ENCODE measurements at places on chromosomes 3 and 15.

DNA sequence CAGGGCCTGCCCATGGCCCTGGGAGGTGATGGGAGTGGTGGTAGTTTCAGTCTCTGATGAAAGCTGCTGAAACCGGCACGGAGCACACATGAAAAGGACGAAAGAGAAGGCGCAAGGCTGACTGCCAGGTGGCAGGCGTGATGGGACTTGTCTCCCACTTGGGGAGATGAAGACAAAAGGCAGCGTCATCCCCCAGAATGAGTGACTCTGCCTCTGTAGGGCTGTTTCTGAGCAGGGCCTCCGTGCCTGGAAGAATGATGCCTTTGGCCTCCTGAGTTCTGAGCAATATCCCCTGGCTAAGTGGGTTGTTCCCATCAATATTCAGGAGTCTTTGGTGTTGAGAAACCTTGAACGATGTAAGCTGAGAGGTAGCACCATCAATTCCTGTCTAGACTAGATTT lies 237.8 kb downstream of the OPA1 start:
- peak; percentile 86 for DNase-seq

GRCh38 chr15:61890106-61890505 lies 170.1 kb downstream of the VPS13C start:
- DNase-seq = no peak

DNA sequence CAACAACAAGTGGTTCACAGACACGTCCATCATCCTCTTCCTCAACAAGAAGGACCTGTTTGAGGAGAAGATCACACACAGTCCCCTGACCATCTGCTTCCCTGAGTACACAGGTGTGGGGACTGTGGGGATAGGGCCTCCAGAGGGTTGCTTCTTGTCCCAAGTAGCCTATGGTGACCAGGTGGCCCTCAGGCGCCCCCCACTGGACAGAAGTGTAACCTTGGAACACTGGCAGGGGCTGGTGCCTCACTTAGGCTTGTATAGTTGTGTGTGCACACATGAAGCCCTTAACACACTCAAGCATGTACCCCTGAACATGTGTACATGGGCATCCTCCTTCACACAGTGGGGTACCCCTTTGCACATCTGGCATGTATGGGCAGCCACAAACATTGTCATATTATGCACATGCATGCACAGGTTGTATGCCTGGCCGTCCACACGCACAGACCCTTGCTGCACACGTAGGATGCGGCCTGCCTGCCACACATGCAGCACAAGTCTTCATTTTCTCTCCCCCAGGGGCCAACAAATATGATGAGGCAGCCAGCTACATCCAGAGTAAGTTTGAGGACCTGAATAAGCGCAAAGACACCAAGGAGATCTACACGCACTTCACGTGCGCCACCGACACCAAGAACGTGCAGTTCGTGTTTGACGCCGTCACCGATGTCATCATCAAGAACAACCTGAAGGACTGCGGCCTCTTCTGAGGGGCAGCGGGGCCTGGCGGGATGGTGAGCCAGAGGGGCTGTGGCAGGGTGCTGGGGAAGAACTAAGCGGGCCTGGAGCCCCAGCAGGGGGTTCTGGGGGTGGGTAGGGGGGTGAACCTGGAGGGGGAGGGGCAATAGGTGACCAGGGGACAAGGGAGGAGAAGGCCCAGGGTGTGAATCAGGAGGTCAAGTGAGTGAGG lies 11.7 kb upstream of the SEMA3B start:
- DNase-seq = no peak

- no peak for DNase-seq
Observed at GRCh38 chr3:196997311-196997710, 28.7 kb upstream of the PIGZ start.

- no peak for DNase-seq
Observed at GRCh38 chr3:174524203-174524602, 334.9 kb upstream of the NAALADL2 start.

- no peak for DNase-seq
Observed at GRCh38 chr3:141039589-141039988, 11.6 kb upstream of the SPSB4 start.

DNA sequence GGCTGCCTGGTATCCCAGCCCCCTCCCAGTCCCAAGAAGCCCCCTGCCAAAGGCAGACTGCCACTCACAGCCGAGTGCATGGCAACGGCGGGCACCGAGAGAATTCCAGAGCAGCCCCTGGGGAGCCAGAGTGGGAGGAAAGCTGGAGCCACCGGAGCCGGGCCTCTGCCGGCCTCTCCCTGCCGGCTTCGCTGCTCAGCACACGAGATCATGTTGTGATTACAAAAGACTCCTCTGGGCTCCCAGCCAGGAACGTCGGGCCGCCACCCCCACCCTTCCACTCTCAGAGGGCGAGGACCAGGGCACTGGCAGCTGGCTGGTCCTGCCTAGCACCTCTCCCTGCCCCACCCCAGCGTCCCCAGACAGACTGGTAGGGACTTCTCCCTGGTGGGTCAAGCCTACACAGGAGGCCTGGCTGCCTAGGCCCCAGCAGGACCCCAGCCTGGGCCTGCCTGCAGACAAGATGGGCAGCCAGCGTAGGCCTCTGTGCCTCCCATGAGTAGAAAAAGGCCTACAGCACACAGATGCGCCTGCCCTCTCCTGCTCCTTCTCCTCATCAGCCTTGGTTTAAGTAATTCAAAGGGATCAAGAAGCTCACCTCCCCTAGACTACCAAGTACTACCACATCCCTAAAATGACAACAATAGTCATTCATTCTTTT lies at the start of gene CCDC9B:
CCDC9B (minus strand) TSS at position 200 of the 661 bp plus-strand sequence; CDS start at position 80, 120 bp downstream.
- DNase-seq = peak; percentile 98

- no peak for DNase-seq
Observed at GRCh38 chr15:45616901-45617323, 17.9 kb upstream of the SQOR start.

GRCh38 chr3:43461345-43461744 lies 160.5 kb downstream of the ANO10 start:
- no peak for DNase-seq

DNA sequence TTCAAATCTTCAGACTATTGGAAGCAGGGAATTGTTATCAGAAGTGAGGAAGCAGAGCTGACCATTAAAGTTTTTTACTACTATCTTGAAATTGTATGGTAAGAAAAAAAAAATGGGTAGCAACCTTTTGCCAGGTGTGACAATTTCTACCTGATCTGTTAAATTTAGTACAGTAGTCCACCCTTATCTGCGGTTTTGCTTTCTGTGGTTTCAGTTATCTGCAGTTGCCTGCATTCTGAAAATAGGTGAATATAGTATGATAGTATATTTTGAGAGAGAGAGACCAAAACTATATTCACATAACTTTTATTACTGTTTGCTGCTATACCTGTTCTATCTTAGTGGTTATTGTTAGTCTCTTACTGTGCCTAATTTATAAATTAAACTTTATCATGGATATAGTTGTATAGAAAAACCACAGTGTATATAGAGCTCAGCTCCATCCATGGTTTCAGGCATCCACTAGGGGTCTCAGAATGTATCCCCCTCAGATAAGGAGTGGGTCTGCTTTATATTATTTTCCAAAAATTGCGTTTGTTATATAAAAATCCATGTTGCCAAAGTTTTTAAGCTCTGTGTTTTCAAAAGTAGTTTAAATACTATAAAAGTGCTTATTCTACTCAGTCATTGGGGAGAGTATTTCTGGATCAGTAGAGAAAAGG lies 69.9 kb downstream of the PTPRG start:
- no peak for DNase-seq

GRCh38 chr3:144241404-144241803 lies 269.8 kb downstream of the DIPK2A start:
- no peak for DNase-seq

DNA sequence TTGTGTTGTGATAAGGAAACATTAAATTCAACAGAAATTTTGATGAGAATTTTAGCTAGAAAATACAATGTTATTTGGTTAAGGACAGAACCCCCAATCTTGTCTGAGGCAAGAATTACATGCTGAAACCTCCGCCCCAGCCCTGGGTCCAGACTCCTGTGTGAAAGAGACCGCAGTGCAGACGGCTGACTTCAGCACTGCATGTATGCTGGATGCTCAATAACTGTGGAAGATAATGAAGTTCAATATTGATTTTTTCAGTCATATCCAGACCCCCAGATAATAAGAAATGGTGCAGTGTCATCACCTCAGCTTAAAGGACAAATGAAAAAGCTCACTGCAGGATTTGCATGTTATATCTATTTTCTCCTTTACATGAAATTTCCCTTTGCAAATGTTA lies 188.3 kb upstream of the CNTN4 start:
- no peak for DNase-seq

DNA sequence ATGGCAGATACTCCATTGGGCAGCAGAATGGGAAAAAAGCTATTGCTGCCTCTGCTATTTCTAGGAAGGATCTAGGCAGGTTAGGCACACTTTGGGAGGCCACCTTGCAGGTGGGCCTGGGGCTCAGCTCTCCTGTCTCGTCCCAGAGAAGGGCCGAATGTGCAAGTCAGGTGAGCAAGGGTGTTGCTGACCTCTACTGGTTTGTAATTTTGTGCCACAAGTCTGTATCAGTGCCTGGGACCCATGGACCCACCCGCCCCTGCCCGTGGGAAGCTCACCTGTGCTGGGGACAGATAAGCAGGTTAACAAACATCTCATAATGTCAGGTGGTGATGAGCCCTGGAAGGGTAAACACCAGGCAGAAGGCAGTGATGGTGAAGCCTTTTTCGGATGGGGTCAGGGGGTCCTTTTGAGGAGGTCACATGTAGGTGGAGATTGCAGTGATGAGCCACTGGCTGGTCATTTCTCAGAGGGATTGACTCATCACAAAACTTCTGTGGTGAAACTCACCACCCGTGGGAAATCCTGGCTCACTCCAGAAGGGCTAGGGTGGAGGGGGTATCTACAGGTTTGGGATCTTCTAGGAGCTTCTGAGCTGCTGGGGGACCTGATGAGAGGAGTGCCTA lies 161.3 kb downstream of the KLF13 start:
- peak; percentile 86 for DNase-seq

DNA sequence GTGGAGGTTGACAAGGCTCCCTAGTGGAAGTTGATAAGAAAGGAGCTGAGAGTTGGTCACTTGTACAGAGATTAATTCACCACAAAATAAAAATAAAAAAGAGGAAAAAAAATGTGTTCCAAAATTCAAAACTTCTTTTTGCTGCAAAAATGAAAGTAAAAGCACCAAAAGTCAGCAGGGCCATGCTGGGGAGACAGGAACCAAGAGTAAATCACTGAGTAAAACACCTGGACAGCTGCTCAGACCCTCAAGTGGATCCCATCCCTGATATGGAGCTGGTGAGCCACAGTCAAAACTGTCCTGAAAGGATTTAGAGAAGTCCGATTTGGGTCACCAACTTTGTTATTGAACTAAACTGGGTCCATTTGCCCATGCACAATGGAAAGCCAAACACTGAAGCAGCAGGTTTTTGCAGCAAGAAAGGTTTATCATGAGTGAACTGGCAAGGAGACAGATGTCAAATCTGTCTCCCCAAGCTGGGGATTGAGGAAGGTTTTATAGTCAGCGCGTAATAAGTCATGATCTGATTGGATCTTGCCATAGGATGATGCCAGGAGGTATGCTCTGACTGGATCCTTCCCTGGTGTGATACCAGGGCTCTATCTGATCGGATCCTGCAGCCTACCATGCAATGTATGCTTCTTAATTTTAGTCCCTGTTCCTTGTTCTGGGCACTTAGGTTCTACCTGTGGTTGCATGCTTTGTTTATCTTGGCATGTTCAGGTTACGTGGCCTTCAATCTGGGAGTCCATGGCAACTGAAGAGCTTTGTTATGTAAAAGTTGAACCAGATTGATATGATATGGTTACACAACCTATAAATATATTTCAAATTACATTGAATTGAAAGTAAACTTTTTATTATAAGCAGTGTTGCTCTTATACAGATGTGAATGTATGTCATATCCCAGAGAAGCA lies 313.2 kb downstream of the POLQ start:
- no peak for DNase-seq

- DNase-seq = no peak
Observed at GRCh38 chr3:97291901-97292300, 472.7 kb upstream of the ARL6 start.

DNA sequence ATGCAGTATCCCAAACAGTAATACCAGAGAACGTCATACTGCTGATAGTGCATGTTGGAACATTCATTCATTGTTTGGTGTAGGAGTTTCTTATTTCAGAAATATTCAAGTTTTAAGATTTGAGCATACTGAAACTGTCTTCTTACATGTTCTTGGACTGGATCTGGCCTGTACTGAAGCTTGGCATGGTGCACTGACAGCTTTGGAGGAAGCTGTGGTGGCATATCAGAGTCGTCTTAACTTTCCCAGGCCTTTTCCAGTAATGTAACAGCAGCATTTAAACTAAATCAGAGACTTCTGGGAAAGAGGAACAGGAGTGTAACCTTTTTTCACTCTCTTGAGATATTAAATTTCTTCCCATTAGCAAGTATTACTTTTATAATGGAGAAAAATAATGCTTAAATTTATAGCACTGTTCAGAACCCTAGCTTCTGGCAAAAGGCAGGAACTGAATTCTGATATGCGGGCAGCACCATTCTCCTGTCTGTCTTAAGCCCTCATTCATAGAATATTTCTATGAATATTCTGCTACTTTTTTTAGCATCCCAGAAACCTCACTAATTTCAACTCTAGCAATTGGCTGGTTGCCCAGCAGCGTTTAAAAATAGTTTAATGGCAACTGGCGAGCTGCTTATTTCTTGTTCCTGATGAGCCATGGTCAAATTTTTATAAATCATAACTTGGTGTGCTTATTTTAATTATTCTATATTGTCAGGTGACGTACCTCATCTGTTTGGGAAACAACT lies 31.1 kb downstream of the DNAJC13 start:
- peak; percentile 21 for DNase-seq

DNA sequence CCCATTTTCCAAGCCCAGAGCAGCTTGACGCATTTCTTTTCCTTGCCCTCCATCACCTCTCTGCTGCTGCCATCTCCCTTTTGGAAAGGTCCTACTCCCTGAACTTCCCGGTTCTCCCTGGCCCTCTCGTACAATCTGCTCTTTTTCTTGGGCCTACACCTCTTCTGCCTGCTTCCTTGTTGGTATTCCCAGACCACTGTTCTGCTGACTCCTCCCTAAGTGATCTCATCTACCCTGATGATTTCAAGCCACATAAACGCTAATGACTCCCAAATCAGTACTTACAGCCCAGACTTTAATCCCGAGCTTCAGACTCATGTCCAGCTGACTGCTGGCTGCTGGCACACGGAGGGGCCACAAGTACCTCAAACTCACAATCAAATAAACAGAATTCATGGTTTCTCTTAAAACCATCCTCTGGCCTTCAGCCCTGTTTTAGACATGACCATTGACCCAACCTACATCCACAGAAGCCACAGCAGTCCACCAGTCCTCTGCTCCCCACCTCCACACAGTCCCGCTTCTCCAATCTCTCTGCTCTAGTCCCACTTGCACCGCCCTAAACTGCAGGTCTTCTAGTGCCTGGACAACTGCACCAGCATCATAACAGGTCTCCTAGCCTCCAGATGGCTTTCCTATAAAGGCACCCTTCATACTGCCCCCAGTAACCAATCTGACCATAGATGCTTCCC lies 57.6 kb downstream of the AAGAB start:
- no peak for DNase-seq

DNA sequence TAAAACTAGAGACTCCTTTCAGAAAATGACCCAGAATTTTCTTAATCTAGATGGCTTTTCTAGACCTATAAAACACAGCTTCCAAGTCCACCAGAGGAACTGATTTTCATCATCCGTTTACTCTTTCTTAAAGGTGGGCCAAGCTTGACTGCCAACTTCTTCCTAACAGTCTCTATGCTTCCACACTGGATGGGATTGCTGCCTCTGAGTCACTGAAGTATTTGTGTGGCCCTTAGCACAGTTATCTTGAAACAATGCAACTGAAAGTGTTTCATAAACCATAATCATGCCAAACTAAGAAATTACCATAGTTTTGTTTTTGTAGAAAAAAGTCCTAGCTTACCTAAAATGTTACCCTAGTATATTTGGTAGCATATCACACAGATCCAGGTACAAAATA lies 985.7 kb downstream of the TUSC7 start:
- no peak for DNase-seq

- DNase-seq = no peak
Observed at GRCh38 chr15:40932156-40932555, 3.0 kb downstream of the DLL4 start.
